ENCODE measurements at places on chromosomes 1 and 21.

DNA sequence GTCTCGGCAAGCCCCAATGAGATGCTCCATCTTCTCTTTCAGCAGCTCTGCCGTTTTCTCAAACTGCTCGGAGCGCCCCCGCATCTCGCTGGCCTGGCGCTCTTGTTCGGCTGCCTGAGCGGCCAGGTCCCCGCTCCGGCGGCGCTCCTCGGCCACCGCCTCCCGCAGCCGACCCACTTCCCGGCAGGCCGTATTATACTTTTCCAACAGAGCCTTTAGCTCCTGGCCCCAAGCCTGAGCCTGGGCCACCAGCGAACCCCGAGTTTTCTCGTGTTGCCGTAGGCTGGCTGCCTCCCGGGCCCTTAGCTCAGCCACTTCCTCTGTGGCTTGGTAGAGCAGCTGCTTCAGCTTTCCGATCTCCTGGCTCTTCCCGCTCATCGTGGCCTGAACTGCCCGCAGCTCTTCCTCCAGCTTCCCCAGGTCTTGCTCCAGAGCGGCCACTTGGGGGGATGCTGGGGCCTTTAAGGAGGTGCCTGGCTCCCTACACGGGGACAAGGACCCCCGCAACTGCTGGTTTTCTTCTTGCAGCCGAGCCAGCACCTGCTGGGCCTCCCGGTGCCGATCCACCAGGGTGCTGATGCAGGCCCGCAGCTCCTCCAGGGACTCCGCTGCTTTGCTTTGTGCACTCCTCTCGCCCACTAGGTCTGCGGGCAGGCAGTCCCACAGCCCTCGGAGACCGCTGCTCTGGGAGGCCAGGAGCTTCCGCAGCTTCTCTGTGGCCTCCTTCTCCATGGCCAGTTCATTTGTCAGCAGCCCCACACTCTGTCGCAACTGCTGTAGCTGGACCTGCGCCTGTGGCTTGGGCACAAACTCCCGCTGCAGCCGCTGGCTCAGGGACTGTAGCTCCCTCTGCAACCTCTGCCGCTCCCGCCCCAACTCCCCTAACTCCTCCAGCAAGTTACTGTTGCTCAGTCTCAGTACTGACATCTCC, 13.4 kb upstream of the PIAS3 start:
- DNase-seq = peak; percentile 81

DNA sequence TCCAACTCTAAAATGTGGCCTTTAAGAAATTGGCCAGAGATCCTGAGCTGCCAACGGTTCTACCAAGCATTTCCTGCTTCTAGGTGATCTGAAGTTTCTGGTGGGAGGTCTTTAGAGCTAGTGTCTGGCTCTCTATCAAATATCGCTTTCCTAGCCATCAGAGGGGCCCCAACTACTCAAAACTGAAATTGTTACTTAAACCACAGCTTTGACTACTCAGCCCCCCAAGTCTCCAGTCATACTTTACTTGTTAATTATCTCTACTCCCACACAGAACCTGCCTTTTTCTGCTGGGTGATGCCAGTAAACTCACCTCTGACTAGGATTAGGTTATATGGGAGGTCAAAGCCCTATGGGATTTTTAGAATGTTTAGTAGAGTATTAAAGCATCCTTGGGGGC, 95.1 kb downstream of the FASLG start:
- no peak for DNase-seq

- no peak for DNase-seq
These were observed 7.4 kb downstream of the PLEKHM2 start for GRCh38 chr1:15691434-15692032.

DNA sequence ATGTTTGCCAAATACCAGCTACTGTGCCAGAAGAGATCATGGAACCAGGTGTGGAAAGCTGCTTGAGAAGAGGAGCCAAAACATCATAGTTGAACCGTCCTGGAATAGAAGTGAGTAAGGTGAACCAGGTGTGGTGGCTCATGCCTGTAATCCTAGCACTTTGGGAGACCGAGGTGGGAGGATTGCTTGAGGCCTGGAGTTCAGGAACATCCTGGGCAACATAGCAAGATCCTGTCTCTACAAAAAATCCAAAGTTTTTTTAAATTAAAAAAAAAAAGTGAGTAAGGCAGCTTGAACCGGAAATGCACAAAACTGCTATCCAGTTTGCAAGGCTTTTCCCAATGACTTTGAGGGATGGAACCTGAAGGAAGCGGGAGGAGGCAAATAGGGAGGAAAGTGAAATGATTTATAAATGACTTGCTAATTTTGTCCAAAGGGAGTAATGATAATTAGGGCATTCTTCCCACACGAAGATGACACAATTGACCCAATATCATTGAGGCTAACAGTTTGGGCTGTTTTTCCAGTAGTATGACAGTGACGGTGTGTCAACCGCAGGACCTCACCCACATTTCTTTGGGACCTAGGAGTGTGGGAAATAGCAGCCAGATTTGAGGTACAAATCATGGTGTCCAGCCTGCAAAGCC, 1.5 kb upstream of the CNN3 start:
- DNase-seq = no peak

- peak; percentile 51 for DNase-seq
These were observed 64.6 kb downstream of the IER5 start for GRCh38 chr1:181152892-181153633.

GRCh38 chr1:107247679-107248078, 106.8 kb downstream of the NTNG1 start:
- DNase-seq = no peak

DNA sequence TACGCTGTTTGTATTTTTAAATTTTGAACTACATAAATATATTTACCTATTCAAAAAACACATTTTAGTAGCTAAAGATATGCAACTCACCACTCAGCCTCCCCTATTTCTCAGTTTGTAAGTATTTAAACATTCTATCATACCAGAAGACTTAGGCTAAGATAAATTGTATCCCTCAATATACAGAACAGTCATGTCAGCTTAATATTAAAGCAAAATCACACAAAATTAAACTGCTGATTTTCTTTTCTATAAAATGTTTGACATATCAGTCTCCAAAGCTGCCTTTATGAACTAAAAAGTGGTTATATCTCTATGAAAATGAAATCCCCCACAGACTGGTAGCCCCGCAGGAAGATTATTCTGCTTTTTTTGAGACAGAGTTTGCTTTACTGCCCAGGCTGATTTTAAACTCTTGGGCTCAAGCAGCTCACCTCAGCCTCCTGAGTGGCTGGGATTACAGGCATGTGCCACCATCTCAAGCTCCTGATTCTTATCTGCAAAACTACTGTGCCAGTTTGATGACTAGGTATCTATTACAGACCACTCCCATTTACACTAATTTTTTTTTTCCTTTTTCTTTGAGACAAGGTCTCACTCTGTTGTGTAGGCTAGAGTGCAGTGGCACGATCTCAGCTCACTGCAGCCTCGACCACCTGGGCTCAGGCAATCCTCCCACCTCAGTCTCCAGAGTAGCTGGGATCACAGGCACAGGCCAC, 37.6 kb downstream of the NRDC start:
- DNase-seq = no peak

DNA sequence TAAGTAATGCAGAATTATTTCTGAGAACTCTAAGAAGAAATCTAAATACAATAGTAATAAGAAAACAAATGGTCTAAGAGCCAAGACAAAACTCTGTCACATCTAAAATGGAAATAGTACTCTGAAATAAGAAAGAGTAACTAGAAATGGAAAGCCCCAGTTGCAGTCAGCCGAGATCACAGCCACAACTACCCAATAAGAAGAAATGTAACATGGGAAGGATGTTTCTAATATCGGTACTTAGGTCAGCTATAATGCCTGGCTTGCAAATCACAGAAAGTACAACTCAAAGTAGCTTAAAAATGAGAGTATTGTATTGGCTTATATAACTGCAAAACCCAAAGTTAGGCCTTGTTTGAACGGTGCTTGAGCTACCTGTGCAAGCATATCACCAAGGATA, 58.6 kb upstream of the USP25 start:
- DNase-seq = no peak

DNA sequence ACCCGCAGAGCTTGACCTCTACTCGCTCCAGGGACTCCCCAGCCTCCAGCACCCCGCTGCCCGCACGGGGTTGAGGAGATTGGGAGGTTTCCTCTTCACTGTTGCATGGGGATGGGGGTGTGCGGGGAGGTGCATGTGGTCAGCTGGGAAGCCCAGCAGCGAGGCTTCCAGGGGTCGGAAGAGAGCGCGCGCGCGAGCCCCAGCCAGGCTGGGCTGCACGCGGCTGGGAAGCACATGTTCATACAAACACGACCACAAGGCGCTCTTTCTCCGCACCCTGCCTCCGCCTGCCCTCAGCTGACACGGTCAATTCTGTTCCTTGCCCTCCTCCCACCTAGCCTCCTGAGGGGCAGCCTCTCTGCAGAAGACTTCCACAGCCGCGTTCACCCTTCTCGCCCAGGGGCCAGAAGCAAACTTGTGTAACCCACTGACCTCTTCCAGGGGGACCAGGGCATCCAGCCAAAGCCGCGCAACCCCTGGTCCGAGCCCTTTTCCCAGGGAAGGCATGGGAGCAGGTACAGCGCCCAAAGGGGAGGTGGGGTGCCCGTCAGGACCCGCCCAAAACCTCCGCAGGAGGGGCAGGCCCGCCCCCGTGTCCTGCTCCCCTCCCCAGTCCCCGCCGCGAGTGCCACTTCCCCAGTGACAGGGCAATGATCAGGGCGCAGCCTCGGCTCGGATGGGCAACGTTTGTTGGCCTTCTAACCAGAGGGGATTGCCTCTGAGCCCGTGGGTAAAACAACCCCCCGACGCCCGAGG, 1.3 kb downstream of the COL24A1 start:
- DNase-seq = peak; percentile 72

- peak; percentile 33 for DNase-seq
These were observed 11.6 kb downstream of the ARHGEF2 start for GRCh38 chr1:155966750-155967149.

DNA sequence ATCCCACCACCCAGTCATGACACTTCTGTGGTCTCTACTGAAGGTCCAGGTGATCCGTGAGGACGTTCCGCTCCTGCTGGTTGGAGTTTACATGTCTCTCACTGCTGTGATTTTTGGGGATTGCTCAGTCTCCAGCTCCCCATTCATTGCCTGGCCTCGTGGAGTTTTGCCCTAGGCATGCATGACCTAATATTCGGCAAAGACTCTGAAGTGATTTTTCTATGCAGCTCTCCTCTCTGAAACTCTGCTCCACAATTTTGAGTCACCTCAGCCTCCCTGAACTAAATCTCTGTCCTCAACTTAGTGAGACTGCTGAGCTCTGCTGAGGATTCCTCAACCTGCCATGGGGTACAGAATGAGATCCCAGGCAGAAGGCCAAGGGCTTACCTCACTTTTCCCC, 174.4 kb upstream of the FGGY start:
- no peak for DNase-seq

DNA sequence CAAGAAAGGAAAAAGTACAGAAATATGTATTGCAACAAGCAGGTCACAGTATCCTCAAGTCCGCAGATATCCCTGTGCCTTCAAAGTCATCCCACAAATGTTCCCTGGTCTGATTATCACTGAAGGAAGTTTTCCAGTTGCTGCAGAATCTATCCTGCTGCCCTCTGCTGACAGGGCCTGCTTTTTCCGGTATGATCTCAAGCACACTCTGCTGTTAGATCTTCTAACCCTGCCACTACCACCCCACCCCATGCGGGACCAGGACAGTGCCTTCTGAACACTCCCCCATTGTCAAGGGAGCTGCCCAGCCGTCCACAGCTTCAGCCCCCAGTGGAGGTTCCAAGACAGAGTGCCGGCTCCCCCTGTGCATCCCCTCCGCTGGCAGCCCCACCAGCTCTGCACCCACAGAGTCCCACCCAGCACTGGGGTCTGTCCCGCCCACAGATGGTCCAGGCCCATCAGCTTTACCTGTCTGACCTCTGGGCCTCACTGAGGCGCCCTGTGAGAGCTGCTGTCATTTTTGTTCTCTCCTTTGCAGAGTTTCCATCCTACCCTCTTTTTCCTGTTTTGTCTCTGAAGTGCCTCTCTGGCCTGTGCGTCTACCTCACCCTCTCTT, 27.9 kb downstream of the FAM163A start:
- DNase-seq = peak; percentile 59

- DNase-seq = no peak
These were observed 83.2 kb downstream of the CAMK2N1 start for GRCh38 chr1:20402585-20403422.

- DNase-seq = peak; percentile 30
These were observed 385.4 kb upstream of the VAMP3 start for GRCh38 chr1:7385471-7386225.

- DNase-seq = no peak
These were observed 195.9 kb downstream of the TOMM20 start for GRCh38 chr1:234932511-234933430.

DNA sequence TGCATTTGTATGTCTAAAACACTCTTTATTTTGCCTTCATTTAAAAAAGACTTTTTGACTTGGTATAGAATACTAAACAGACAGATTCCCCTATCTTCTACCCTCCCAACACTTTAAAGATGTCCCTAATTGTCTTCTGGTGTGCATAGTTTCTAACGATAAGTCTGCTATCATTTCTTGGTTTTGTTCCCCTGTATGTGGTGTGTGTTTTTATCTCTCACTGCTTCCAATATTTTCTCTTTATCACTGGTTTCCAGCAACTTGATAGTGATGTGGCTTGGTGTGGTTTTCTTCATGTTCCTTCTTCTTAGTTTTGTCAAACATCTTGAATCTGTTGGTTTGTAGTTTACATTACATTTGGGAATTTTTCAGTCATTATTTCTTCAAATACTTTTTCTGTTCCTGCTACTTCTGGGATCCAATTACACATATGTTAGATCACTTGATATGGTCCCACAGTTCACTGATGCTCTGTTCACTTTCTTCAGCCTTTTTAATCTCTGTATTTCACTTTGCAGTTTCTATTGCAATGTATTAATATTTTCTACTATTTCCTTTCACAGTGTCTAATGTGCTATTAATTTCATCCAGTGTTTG, 23.2 kb downstream of the F5 start:
- no peak for DNase-seq

DNA sequence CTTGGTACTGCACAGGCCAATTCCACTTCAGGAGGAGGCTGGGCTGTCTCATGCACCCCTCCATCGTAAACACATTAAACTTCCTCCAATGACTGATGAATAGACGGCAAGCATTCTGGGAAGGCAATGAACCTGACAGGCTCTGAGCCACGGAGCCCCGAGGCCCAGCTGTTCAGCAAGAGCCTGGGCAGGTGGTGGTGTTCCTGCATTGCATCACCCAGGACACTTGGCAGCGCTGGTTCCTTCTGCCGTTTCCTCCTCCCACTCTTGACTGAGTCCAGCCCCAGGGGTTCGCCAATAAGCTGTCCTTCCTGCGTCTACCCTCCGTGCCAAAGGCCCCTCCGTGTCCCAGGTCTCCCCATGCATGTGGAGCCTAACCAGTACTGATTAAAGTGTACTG, 109.8 kb downstream of the JAK1 start:
- DNase-seq = peak; percentile 33

DNA sequence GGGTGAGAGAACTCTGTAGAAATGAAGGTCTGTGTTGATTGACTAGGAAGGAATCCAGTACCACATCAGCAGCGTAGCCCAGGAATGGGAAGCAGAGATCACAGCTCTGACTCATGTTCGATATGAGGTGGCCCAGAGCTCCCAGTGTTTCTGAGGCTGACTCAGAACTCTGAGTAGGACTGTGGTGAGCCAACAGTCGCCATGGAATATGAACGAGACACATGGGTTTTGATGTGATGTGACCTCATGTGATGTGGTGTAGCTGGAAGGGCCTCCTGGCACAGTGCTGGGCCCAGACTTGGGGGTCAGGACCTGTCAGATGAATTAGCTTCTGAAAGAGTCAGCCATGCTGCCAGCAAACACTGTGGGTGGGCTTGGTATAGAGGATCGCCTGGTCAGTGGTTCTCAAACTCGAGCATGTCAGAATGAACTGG, 237.0 kb downstream of the MRPL39 start:
- DNase-seq = no peak
